ENCODE measurements at places on chromosomes 11 and 22.

DNA sequence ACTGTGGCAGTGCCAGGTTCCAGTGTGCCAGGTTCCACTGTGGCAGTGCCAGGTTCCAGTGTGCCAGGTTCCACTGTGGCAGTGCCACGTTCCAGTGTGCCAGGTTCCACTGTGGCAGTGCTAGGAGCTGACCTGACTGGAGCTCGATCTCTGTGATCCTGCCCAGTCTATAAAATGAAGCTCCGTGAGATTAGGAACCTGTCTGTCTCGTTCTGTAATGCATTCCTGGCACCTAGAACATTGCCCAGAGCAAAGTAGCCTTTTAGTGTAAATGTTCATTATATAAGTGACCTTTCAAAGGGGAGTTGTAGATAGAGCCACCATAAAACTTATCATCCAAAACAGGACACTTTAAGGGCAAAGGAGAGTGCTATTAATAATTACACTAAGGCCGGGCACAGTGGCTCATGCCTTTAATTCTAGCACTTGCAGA lies 36.0 kb downstream of the ART5 start:
- DNase-seq = no peak

GRCh38 chr11:94681852-94682251 lies 86.3 kb upstream of the AMOTL1 start:
- DNase-seq = no peak

DNA sequence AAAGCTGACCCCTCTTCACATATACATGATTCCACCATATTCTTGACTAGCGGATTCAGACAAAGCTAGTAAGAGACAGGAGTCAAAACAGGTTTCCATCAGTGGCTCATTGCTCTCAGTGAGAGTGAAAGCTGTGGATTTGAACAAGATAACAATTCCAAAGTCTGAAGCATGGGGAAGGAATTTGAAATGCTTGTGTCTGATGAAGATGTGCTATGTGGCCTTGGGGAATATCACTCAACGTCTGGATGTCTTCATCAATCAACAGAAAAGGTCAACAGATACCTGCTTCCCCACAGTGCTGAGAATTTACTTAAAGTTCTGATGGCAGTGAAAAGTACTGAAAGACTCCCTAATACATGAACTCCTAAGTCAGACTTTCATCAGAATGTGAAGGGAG lies 46.9 kb upstream of the SESN3 start:
- no peak for DNase-seq

- no peak for DNase-seq
Measured at GRCh38 chr22:20578192-20578591, 70.8 kb downstream of the MED15 start.

- peak; percentile 65 for DNase-seq
Measured at GRCh38 chr22:19986410-19987341, 29.9 kb downstream of the ARVCF start.

GRCh38 chr11:108009497-108010370 lies 1.0 kb downstream of the CUL5 start:
- peak; percentile 18 for DNase-seq

- DNase-seq = no peak
Measured at GRCh38 chr11:95688015-95688414, 101.6 kb downstream of the FAM76B start.

GRCh38 chr11:4830346-4830745 lies 9.2 kb downstream of the OR51F2 start:
- DNase-seq = no peak

- DNase-seq = no peak
Measured at GRCh38 chr22:37905534-37906363, at the start of gene MICALL1. MICALL1 (plus strand) TSS chr22:37906297; CDS start chr22:37906423, 126 bp downstream.

DNA sequence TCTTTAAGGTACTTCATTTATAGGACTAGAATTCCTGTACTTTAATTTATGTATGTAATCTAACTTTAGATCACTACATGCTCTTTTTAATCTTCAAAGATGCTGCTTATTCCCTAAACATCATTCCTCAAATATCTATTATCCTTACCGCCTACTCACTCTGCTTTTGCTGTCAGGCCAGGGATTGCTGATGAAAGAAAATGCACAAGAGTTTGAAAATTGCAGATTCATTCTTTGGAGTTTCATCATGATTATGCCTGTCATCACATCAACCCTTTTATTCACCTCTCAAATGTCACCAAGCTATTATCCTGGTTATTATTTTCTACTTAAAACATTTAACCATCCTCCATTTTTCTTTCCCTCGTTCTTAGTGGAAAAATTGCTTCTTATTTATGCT lies 802.7 kb downstream of the METTL15 start:
- DNase-seq = no peak

DNA sequence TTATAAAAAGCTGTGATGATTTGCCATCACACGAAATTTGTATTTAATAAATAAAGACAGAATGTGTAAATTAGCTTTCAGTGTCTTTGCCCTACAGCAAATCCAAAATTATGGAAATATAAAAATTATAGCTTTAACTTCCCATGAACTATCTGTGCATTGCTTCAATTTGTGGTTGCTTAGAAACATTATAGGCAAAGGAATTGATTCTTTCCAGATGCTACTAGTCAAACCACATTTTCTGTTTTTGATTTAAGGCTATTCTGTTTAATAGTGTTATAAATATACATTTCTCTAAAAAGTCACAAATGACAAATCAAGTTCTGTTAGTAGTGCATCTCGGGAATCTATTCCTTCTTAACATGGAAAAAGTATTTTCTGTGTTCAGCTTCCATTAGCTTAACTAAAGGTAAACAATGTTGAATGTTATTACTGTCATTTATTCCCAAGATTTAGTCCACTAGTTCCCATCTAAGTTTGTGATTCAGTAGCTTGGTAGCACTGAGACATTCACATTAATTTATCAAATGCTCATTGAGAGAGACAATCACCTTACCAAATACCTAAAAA lies 1086.3 kb upstream of the CCDC90B start:
- DNase-seq = no peak

GRCh38 chr22:43851058-43851978 lies 11.0 kb downstream of the SULT4A1 start:
- DNase-seq = no peak

DNA sequence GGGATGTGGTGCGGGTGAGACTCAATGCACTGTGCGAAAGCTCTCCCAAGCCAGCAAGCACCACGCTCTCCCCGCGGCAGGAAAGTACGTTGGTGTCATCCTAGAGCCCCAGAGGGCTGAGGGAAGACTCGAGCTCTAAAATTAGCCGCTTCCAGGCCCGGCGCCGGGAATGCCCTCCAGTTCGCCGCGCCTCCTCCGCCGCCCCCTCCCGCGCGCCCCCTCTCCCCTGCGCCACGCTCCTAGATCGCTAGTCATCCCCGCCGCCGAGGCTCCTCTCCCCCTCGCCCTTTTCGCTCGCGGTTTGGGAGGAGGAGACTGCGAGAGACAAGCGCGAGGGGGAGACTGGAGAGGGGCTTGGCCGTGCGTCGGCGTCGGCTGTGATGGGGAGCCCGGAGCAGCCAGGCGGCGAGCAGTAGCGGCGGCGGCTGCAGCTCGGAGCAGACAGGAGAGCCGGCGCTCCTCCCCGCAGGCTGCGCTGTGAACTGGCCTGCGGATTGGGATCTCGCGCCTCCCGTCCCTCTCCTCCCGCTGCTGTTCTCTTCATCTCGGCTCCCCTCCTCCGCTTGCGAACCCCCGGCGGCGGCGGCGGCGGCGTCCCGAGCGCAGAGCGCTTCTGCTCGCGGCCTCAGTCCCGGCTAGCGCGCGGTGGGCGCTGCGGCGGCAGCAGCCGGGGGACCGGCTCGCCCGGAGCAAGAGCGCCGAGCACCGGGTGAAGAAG lies at the start of gene FAT3:
Gene FAT3, plus strand, starts transcription at position 412 of the 718 bp plus-strand sequence. CDS start 127,295 bp downstream, outside the sequence.
- peak; percentile 85 for DNase-seq

DNA sequence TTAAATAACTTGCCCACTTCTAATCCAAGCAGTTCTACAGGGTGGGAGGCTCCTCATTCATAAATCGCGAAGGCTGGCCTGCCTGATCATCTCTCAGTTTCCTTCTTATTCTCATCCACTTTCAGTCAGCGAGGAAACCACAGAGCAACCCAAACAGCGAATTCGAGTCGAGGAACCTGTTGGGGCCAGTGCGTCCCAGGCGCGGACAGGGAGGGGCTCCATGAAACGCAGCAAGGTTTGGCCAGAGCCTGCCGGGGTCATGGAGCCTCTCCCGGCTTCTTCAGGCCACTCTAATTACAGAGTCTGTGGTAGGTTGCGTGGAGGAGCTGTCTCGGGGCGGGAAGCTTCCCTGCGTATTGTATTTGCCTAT lies 741 bp upstream of the NAV2 start:
- no peak for DNase-seq

GRCh38 chr22:36871669-36872081 lies 10.9 kb downstream of the NCF4 start:
- DNase-seq = no peak
